CD4-positive, alpha-beta T cell treated with Interleukin-15 for 1 hour (primary cell): ENCODE measurements at places on chromosomes 11 and 22.

DNA sequence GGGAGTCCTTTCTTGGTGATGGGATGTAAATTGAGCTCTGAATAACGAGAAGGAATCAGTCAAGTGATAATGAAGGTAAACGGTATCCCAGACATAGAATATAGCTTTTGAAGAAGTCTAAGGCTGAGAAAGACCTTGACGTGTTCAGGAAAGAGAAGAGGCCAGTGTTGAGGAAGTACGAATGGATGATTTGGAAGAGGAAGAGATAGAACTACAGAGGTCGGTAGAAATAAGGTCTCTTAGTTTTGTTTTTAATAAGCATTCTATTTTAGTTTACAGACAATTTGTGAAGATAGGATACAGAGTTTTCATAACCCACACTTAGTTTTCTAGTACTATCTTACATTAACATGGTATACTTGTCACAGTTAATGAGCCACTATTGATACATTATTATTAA, 1598.1 kb downstream of the FAM181B start:
- DNase-seq, result no peak

- no peak for DNase-seq
These were observed 32.6 kb downstream of the NFAM1 start for GRCh38 chr22:42399315-42400271.

DNA sequence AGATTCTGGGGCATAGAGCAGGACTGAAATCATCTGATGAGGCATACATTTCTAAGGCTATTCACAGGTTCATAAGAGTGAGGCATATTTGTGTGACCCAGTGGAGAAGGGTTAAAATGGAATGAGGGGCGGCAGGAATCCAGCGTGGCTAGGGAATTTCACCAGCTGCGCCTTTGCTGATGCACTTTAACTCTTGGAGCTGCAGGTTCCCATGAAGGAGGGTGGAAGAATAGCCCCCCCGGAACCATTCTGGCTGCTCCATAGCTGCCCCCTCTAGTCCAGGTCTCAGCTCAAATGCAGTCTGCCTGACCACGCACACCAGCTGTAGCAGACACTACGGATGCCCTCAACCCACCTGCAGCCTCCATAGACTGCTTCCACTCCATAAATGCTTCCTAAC, 31.5 kb downstream of the TENM4 start:
- no peak for DNase-seq

GRCh38 chr11:47136327-47136726, 40.4 kb downstream of the ARFGAP2 start:
- DNase-seq, result no peak

GRCh38 chr11:379205-380094, 10.2 kb downstream of the B4GALNT4 start:
- DNase-seq, result no peak

GRCh38 chr11:60214386-60214785, 28.6 kb downstream of the MS4A4E start:
- DNase-seq, result no peak

DNA sequence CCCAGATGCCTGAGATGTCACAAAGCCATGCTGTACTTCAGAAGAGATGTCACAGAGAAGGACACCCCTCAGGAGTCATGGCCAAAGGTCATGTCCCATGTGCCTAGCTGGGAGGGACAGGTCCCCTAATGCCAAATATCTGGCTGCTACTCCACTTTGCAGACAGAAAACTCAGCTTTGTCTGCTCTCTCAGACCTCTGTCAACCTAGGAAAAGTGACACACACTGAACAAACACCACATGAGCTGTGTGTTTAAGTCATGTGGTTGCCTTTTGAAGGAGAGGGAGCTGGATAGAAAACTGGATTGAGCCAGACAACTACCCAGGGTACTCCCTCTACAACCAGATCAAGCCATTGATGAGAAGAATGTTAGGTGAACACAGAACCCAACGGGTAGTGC, 3.5 kb downstream of the TRIM66 start:
- DNase-seq, result no peak

DNA sequence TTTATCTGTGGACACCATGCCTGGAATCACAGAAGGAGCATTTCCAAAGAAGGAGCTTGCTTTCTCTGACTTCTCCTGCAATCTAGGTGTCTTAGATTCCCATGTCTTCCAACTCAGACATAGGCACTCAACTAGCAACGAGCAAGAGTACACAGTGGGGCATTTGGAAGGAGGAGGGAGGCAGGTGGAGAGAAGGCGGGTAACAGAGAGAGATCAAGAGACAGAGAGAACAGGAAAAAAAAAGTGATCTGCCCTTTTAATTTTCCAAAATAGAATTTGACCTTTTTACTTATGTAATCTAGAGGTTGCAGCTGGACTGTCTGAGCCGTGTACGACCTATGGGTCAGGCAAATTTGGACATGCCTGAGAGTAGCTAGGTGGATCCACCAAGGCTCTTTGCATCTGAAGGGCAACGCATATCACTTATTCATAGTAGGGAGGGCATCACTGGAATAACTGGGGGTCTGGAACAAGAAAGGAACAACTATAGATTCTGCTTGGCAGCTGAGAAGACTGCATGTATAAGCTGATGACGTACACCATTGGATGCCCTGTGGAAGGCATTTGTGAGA, 37.3 kb upstream of the POGLUT3 start:
- no peak for DNase-seq

DNA sequence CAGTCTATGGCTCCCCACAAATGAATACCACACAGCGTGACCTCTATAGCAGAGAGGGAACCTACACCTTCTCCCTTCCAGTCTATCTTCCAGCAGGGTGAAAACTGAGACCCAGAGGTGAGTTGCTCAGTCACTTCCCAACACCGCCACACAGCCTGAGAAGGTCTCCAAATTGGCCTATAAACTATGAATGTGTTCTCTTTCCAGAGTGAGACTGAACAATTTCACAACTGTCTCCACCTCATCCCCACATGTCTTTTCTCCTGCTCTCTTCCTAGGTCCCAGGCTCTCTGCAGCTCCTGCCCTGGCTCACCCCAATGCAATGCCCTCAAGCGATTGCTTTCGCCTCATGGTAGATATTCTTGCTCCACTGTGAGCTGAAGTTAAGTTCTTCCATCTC, 14.0 kb downstream of the CLMP start:
- no peak for DNase-seq

- DNase-seq, result peak; percentile 81
These were observed 6.6 kb upstream of the SSTR3 start for GRCh38 chr22:37218771-37219411.

DNA sequence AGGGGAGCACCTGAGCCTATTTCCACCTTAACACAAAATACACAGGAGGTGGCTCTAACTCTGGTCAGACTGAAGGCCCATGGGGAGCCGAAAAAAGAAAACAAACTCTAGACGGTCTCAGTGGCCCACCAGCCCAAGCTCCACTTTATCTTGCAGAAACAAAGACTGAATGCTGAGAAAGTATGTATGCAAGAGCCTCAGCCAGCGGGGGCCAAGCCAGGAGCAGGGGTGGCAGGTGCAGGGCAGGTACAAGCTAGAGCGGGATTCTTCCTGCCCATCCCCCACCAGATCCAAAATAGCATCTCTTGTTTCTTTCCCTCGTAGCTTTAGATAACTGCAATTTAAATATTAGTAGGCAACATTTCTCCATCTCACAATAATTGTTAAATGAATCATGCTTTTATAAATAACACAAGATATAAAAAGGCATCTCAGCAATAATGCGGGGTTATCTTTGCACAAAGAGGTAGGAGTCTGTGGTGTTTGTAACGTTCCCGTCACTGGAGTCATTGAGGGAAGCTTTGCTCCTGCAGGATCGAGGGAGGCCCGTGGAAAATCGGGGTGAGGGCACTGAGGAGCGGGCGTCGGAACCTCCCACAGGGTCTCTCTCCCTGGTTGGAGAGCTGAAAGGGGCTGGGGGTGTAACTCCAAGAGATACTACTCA, 418.0 kb downstream of the SHANK2 start:
- DNase-seq, result no peak

GRCh38 chr11:2810411-2811205, 75.0 kb downstream of the CDKN1C start:
- DNase-seq, result no peak

GRCh38 chr11:132782102-132782501, 750.2 kb downstream of the OPCML start:
- DNase-seq, result no peak

GRCh38 chr11:128707681-128708080, 13.8 kb downstream of the FLI1 start:
- DNase-seq, result no peak

- DNase-seq, result no peak
These were observed 666 bp downstream of the PDGFB start for GRCh38 chr22:39244136-39244495.

GRCh38 chr22:42910221-42910942, 53.3 kb upstream of the ARFGAP3 start:
- no peak for DNase-seq

DNA sequence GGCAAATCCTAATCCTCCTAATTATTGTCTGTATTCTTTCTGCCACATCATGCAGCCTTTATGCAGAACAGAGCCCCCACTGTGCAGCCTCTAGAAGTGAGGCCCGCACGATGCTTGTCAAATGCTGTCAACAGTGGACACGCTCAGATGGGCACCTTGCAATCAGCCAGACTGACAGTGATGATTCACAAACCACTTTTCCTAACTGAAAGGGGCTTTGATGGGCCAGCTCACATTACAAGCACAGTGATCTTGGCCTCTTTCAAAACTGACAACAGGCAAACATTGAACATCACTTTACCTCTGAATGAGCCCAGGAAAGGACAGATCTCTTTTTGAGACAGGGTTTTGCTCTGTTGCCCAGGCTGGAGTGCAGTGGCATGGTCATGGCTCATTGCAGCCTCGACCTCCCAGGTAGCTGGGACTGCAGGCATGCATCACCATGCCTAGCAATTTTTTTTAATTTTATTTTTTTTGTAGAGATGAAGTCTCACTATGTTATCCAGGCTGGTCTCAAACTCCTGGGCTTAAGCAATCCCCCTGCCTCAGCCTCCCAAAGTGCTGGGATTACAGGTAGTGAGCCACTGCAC, 18.0 kb upstream of the E2F8 start:
- DNase-seq, result no peak

DNA sequence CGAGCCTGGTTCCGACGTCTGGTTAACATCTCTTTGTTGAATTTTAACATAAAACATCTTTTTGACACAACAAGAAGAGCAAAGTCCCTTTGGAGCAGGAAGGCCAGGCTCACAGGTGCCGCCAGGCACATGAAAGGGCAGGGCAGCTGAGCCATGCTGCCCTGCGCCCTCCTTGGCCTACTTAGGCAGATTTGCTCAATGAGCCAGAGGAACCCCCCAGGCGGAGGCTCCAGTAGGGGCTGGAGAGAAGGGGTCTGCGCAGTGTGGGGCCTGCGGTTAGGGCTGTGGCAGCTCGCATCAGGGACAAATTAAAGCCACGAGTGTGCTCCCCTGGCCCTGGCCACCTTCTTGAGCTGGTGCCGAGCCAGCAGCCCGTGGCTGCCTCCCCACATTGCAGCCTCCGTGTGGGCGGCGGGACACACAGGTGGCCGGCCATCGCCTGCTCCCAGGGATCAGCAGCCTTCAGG, 9.9 kb upstream of the SLC22A12 start:
- DNase-seq, result no peak

- peak; percentile 24 for DNase-seq
These were observed 43.4 kb downstream of the CPT1A start for GRCh38 chr11:68798221-68798813.

GRCh38 chr11:86172894-86173293, 71.7 kb upstream of the EED start:
- no peak for DNase-seq

DNA sequence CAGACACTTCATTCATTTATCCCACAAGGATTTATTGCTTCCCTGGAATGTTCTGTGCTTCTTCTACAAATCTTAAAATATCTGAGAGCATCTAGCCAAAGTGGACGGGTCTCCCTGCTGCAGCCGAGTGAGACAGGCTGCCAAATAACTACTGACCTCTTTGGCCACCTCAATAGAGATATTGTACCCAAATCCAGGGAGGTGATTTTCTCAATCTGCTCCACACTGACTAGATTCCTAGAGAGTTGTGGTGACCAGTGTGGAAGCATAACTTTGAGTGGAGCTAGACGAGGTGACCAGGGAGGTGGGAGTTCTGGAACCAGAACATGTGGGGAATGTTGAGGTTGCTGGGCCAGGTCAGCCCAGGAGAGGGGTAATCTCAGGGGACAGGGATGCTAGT, 77.5 kb downstream of the THAP12 start:
- DNase-seq, result no peak

DNA sequence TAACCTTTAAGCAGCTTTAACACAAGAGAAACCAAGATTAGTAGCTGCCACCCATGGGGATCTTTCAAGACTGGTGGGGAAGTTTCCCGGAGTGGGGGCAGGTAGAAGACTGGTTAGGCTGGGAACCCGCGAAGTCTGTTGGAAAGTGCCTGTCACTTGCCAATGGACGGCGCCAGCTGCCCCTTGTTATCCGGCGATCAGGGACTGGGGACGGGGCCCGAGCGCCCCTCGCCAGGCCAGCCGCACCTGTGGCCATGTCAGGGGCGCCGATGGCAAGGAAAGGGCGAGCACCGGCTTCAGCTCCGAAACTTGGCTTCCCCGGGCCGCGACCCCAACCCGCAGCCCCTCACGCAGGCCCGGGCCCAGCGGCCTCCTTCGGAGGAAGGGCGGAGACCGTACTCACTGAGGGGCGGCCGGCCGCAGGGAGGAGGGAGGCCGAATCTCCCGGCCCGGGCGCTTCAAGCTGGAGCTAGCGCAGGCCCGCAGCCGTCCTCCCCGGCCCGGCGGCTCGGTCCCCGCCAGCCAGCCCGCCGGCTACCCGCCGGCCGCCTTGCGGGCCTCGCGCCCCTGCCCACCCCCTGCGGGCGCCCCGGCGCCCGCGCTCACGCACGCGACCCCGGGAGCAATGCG, 539 bp downstream of the EIF4ENIF1 start:
- no peak for DNase-seq

DNA sequence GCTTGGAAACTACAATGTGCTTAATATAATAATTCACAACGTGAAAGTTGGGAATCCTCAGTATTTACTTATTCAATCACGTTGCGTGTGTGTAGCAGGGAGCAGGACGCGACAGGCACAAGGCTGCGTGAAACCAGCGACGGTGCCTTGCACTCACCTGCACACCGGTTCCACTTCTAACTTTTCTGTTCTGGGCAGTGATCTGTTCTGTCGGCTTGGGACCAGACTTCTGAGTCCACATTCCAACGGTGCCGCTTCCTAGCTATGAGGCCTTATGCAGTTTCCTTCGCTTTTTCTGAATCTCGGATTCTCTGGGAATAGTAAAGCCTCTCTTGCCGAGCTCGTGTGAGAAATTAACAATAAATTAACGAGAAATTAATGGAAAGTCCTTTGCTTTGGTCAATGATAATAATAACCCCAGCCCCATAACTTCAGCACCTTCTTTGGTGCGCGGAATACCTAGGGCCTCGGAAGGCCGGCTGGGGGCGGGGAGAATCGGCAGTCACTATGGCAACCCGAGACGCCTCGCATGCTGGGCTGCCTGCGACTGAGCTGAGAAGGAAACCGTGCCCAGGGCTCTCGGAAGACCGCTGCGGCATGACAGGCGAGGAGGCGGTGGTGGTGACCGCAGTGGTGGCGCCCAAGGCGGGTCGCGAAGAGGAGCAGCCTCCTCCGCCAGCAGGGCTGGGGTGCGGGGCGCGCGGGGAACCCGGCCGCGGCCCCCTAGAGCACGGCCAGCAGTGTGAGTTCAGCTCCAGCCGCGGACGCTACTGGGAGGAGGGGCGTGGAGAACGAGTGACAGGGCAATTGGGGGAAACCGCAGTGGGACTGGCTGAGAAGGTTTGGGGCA, at the start of gene C11orf97:
C11orf97 (plus strand) TSS at position 530 of the 850 bp plus-strand sequence; CDS start at position 598, 68 bp downstream.
- peak; percentile 66 for DNase-seq

- DNase-seq, result no peak
These were observed 97.5 kb upstream of the CCDC179 start for GRCh38 chr11:22957786-22958185.

- no peak for DNase-seq
These were observed 172.0 kb upstream of the ARHGAP42 start for GRCh38 chr11:100515087-100515486.
